ENCODE measurements at places on chromosomes 1 and 21. TPM values are rescaled to one million over a fixed set of nuclear protein-coding genes. Genes with fewer than 3 reads are reported as not detected.

Gene PYHIN1
- total RNA-seq = not detected

Gene CCDC185
- total RNA-seq = not detected

Gene PLA2G2D
- not detected for total RNA-seq

Gene UBE2U
- 0.29 TPM for total RNA-seq

Gene LORICRIN
- not detected for total RNA-seq

Gene KCNJ6
- 0.14 TPM for total RNA-seq

Gene OR2L3
- not detected for total RNA-seq

Gene KLF17
- total RNA-seq = under 0.01 TPM

Gene HHIPL2
- 0.44 TPM for total RNA-seq

Gene PSMB2
- total RNA-seq = 47.1 TPM

Gene AIM2
- 0.43 TPM for total RNA-seq

Gene G0S2
- total RNA-seq = 78.7 TPM

Gene NUDT4B
- total RNA-seq = 40.9 TPM

Gene PRXL2B
- 13.1 TPM for total RNA-seq

Gene FMO2
- total RNA-seq = under 0.01 TPM

Gene S100A8
- not detected for total RNA-seq

Gene BRINP3
- not detected for total RNA-seq

Gene ADAMTS5
- total RNA-seq = 14.9 TPM

Gene PEA15
- 133 TPM for total RNA-seq

Gene LIPI
- not detected for total RNA-seq

Gene OSCP1
- total RNA-seq = 8.3 TPM

Gene BRINP2
- 0.72 TPM for total RNA-seq

Gene TRIM67
- total RNA-seq = not detected

Gene IL12RB2
- total RNA-seq = not detected

Gene SLC6A17
- not detected for total RNA-seq

Gene TBX15
- under 0.01 TPM for total RNA-seq

Gene HLX
- 18.2 TPM for total RNA-seq

Gene HSPB7
- 3.7 TPM for total RNA-seq

Gene MEAF6
- 49.7 TPM for total RNA-seq

Gene S100A11
- 199 TPM for total RNA-seq

Gene AGMAT
- total RNA-seq = 2.3 TPM

Gene CLCA1
- 0.22 TPM for total RNA-seq

Gene TDRKH
- total RNA-seq = 1.0 TPM

Gene DSCAM
- total RNA-seq = not detected

Gene CHI3L2
- not detected for total RNA-seq

Gene IGSF9
- total RNA-seq = not detected

Gene TMEM50B
- 26.2 TPM for total RNA-seq

Gene ASAP3
- 36.1 TPM for total RNA-seq

Data from placental pericyte (primary cell).